ENCODE measurements at places on chromosomes 12 and 14.

- DNase-seq: no peak
Measured at GRCh38 chr14:32217301-32217700, 14.2 kb upstream of the RNU6-8 start.

GRCh38 chr14:68548194-68549076, 244.4 kb downstream of the ZFP36L1 start:
- no peak for DNase-seq

DNA sequence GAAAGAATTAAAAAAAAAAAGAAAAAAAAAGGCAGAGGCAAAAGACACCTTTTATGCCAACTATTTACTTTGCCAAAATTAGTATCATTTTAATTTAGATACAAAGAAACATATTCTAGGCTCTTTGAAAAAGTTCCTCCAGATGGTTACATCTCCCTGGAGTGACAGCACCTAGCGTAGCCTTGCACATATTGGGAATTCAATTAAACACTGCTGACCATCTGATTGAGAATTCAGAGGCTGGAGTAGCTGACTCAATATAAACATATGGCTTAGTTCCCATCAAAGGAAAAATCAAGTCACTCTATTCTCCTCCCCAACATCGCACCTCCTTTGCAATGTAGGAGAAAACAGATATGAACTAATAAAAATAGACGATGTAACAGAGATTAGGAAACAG, 36.4 kb downstream of the ANKS1B start:
- DNase-seq: no peak

DNA sequence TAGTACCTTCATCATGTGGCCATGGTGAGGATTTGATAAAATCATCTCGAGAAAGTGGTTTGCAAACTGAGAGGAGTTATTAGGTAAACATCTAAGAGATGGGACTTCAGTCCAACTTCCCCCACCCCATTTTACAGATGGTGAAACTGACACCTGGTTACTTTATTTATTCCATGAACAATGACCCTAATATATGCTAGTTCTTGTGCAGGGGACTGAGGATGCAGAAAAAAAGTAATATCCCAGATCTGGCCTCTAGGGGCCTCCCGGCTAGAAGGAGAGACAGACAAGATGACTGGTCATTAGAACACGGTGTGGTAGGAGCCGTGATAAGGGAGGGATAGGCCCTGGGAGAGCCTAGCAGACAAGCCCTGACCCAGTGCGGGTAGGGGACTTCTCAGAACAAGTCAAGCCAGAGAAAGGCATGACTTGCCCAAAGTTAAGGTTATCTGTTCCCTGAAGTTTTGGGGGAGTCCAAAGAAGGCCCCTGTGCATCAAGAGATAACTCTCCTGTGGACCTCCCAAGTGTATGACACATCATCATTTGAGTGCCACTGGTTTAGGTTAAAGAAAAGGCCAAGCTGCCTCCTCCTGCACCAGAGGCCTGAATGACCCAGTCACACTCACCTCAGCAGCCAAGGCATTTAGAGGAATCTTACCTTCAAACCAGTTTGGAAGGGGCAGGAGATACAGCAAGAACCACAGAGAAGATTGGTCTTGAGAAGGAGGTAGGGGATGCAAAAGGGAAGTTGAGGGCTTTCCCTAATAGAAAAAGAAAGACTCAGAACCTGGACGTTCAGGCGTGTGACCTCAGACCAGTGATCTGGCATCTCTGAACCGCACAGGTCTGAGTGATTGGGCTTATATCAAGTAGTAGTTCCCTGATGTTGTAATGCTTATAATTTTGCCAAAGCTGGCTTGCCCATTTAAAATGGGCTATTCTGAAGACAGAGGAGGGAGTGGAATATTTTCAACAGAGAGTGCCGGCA, 1.6 kb downstream of the CMKLR1 start:
- no peak for DNase-seq

- DNase-seq: no peak
Measured at GRCh38 chr12:53227341-53227740, 4.7 kb downstream of the RARG start.

DNA sequence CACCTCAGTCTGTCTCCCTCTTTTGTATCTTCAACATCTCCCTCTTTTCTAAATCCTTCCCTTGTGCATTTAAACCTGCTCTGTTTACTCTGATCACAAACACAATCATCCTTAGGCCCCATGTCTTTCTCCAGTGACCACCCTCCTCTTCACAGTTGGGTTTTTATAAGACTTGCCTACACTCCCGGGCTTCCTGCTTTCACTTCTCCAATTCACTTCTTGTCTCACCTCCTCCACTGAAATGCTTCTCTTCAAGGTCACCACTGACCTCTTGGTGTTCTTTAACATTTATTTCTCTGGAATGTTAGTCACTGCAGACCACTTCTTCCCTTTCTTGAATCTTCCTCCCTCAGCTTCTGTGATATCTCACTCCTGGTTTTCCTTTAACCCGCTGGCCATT, 8.7 kb upstream of the SMCO2 start:
- no peak for DNase-seq

GRCh38 chr14:74548881-74549280, 55.3 kb downstream of the ISCA2 start:
- no peak for DNase-seq

DNA sequence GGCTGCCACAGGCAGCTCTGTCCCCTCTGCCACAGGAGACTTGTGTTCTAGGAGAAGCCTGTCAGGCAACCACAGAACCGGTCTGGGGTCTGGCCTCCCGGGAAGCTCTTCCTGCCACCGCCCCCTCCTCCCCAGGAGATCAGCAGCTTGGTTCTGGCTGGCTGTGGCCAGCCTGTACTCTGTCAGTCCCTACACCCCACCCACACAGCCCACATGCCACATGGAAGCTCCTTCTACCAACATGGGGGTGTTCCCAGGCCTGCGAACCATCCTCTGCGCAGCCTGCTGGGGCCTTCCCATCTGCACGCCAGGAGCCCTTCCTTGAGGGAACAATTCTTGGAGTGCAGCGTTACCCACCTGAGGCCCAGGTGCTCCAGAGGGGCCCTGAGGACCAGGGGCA, 16.8 kb downstream of the TMEM106C start:
- no peak for DNase-seq

DNA sequence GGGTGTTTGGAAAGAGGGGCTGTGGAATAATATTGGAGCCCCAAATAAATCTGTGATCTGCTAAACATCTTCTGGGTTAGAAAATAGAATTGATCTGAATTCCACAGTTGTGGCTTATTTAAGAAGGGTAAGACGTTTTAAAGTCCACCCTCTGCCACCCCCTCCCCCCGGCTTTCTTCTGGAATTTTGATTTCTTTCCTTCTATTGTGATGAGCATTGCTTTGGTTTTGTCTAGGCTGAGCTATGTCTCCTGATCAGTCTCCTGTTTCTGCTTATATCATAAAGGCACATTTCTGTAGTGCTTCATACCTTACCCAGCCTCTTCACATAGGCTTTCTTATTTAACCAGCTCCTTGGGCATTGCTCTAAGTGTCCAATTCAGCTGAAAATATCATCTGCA, 77.3 kb upstream of the SLC38A2 start:
- DNase-seq: no peak

DNA sequence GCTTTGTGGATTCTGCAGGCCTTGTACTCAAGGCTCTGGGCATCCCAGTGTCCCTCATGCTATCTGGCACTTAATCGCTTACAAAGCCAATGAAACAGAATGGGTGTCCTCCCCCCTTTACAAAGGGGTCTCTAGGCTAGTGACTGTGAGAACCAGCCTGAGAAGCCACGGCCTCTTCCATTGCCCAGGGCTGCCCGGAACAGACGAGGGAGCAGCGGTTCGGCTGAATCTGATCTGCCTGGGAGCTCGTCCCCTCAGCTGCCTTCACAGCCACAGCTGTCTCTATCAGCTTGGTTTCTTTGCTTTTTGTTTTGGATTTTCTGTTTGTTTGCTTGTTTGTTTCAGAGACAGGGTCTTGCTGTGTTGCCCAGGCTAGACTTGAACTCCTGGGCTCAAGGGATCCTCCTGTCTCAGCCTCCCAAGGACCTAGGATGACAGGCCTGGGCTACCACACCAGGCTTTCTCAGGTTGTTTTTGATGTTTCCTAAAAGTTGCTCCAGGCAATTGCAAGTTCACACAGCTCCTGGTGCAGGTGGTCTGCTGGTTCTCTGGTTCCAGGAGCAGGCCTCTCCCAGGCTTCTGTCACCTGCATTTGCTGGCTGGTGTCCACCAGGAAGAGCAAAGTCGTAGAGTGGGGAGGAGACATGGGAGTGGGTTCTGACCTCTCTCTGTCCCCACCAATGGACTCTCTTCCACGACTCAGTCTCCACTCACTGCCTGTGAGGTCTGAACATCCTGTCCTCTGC, 10.9 kb upstream of the RIN3 start:
- no peak for DNase-seq

DNA sequence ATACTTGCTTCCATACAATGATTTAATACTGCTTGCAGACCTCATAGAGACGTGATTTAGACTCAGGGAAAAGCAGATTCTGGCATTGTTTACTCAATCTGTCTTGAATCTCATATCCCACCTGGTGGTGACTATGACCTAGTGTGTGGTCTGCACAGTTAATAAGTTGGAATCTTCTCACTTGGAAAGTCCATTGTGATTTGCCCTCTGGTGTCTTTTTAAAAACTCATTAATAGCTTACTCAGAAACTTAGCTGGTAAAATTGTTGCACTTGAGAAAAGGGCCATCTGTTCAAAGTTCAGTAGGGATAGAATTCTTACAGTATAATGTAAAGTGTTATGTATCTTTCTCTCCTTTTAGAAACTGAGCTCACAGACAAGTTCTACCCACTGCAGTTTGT, 106.0 kb downstream of the PELI2 start:
- no peak for DNase-seq

DNA sequence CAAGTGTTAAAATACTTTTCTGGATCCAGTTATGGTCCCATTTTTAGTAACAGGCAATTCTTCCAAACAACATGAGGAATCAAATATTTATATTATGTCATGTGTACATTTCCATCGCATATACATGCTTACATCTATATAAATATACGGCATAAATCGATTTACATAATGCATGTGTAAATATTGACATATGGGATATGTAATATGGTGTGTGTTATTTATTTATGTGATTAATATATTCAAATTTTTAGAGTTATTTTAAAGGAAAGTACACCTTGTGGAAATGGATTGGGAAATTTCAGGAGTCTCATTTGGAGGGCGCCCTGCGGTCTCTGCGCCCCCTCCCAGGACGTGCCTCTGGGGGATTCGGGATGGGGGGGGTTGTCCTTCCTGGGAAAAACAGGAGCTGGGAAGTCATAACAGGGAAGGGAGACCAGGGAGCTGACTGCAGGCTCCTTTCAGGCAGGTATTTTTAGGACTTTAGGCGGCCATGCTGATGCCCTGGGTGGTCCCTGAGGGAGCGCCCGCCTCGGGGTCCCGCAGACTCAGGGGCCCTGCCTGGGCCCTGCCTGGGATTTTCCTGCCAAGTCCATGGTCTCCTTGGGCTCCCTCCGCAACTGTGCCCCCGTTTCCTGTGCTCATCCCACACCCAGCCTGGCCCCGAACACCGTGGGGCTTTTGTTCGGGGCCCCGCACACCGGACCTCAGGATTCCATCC, 82.7 kb upstream of the SFSWAP start:
- DNase-seq: no peak

DNA sequence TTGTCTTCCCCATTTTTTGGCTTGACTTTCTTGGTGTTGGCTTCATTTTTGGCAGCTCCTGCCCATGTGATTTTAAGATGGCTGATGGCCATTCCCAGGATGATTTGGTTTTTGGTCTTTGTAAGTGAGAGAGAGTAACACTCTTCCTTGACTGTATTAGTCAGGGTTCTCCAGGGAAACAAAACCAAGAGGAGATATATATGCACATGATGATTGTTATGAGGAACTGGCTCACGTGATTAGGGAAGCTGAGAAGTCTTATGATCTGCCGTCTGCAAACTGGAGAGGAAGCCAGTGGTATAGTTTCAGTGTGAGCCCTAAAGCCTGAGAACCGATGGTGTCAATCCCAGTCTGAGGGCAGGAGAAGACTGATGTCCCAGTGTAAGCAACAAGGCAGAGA, 146.6 kb downstream of the NRXN3 start:
- no peak for DNase-seq

- no peak for DNase-seq
Measured at GRCh38 chr12:122501489-122501989, 807 bp upstream of the ZCCHC8 start.

- DNase-seq: no peak
Measured at GRCh38 chr12:114090211-114090610, 124.1 kb upstream of the RBM19 start.

DNA sequence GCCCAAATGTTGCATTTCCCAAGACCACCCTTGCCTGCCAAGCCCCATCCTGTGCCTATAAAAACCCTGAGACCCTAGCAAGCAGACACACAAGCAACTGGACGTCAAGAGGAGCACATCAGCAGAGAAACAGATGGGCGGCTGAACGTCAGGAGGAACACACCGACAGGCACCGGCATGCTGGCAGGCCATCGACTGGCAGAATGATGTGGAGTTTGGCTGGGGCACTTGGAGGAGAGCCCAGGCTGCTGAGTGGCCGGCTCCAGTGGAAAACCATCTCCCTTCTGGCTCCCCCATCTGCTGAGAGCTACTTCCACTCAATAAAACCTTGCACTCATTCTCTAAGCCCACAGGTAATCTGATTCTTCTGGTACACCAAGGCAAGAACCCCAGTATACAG, 130.1 kb downstream of the SLC41A2 start:
- no peak for DNase-seq

GRCh38 chr12:6554168-6555017, 1.4 kb downstream of the IFFO1 start:
- DNase-seq: peak; percentile 86

- no peak for DNase-seq
Measured at GRCh38 chr12:114291389-114292060, 114.4 kb downstream of the TBX5 start.

- peak; percentile 62 for DNase-seq
Measured at GRCh38 chr12:6927379-6928021, at the start of gene ATN1. Gene ATN1 (plus strand): TSS chr12:6927959. CDS start chr12:6934002, 6,043 bp downstream.

DNA sequence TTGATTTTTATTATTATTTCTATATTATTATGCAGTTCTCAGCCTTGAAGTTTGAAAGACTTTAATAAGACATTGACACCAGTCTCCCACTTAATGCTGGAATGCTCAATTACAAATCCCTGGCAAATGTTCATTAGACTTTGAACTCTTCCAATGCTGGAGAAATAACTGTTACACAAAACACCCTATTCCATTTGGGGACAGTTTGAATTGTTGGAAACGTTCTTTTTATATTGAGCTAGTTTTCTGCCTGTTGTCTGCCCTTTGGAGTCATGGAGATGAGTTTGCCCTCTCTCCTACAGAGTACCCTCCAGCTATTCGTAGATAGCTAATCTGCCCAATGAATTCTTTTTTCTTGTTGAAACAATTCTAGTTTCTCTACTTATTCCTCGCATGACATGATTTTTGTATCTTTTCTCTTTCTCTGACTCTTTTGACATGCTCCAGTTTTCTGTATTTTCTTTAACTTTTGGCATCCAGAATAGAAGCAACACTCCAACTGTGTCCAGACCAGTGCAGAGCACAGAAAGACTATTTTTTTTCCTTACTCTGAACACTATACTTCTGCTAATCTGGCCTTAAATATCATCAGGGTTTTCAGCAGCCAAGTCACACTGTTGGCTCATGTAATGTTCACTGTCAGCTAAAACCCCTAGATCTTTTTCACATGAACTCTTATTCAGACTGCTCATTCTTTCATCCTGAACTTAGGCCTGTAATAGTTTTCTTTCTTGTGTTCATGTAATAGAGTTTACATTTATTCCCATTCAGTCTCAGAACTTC, 379.3 kb downstream of the RAD51B start:
- no peak for DNase-seq

GRCh38 chr14:61761557-61761956, 663 bp upstream of the SNAPC1 start:
- DNase-seq: no peak

- no peak for DNase-seq
Measured at GRCh38 chr12:75548879-75549278, 37.5 kb upstream of the KRR1 start.

- no peak for DNase-seq
Measured at GRCh38 chr12:90899456-90900182, 55.4 kb downstream of the CCER1 start.

All from stimulated activated naive CD8-positive, alpha-beta T cell treated with anti-CD3 and anti-CD28 coated beads, Interleukin-15, Interleukin-2, amounts not matched to agents 100 U/mL and 50 U/mL, for 24 hours (primary cell).